Urinary bladder (tissue), 4 donors: ENCODE measurements at places on chromosomes 6 and 20. TPM values are rescaled to one million over a fixed set of nuclear protein-coding genes. Genes with fewer than 3 reads are reported as not detected.

Gene TBXT
- not detected for polyA plus RNA-seq

Gene SLC22A7
- 0.15 TPM for polyA plus RNA-seq

Gene PLEKHG1
- 6.9 TPM for polyA plus RNA-seq

Gene RALGAPB
- 15.0 TPM for polyA plus RNA-seq

DNA sequence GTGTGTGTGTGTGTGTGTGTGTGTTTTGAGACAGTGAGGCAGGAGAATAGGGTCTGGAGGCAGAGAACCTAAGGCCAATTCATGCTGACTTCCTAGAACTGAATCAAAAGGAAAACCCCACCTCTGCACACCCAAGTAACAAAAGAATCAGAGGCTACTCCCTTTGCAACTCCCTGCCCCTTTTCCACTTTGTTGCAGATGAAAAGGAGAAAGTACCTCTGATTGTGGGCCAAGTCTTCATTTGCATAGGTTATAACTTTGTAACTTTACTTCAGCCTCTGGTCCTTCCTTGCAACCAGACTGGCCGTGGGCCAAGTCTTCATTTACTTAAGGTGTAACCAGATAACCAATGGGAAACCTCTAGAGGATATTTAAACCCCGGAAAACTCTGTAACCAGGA is 168.8 kb downstream of the EYA2 start:
- no peak for DNase-seq

DNA sequence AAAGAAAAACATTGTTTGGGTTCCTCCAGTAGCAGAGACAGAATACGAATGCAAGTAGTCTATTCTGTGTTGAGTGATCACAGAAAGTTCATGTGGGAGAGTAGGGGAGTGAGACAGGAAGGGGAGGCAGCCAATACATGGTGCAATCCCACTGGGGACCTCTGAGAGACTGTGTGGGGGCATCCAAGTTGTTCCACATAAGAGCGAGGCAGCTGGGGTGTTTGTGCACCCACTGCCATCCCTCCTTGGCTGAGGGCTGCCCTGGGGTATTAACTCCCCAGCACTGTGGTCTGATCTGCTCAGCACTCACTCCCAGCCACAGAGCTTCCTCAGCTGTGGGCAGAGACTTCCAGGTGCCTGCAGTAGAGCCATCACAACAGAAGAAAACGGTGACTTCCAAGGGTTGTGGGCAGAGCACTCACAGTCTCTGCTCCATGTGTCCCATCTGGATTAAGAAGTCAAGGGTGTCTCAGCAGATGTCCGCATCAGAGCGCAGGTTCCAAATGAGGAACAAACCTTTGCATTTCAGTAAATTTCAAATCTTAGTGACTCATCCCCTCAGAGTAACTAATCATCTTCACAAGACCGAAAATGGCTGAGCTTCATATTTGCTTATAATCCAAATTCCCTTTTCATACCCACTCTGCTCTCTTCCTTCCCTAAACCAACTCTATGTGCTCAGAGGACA is 101.9 kb upstream of the NAA20 start:
- DNase-seq: no peak

DNA sequence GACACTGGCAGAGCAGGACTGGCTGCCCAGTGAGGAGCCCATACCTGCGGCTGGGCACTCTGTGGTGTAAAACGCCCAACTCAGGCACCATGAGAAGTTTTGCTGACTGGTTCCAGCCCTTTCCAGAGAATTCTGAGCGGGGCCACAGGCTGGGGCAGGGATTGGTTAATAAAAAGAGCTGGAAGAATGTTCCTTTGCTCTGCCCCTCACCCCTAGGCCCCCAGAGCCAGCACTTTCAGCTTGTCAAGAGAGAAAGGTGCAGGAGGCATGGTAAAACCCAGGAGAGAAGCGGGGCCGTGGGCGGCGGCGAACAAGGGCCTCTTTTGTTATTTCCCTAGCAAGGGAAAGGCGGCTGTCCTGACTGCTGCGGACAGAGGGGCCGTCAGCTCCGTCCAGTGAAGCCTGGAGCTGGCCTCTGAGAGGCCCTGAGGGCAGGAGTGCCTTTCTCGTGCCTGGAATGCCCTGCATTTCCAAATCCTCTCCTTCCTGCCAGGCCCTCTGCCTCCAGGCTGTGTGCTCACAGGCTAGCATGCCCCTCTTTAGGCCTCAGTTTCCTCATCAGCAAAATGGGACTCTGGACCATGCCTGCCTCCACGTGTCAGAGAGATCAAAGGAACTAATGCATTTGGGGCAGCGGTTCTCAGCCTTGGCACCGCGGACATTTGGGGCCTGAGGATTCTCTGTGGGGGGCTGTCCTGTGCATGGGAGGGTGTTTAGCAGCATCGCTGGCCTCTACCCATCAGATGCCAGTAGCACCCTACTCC is 12.9 kb downstream of the SLC13A3 start:
- no peak for DNase-seq

DNA sequence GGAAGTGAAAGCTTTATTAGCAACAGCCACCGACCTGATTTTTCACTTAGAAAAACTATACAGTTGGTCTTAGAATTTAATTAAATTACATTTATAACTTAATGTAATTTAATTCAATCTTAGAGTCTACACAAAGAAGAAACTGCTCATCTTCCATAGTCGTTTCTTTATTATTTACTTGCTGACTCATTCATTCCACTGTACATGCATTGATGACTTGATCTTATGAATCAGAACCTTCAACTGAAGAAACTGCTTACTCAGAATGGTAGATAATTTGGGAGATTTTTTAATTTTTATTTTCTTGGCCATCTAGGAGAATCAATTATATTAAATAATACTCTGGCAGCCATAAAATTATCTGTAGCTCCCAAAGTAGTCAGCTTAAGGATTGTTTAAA is 1021.6 kb upstream of the FLRT3 start:
- DNase-seq: no peak

- no peak for DNase-seq
These were observed 53.6 kb upstream of the TRERF1 start for GRCh38 chr6:42505385-42505718.
